ENCODE measurements at places on chromosomes 6 and 20. TPM values are rescaled to one million over a fixed set of nuclear protein-coding genes. Genes with fewer than 3 reads are reported as not detected.

Gene HSPA12B
- total RNA-seq = 1.1 TPM

Gene GMEB2
- 9.0 TPM for total RNA-seq

Gene PLEKHG1
- 2.9 TPM for total RNA-seq

Gene APOBEC2
- not detected for total RNA-seq

Gene NR2E1
- total RNA-seq = not detected

Gene REM1
- 1.2 TPM for total RNA-seq

Gene SEMG1
- total RNA-seq = not detected

Gene BTNL2
- total RNA-seq = not detected

Gene RAB44
- not detected for total RNA-seq

All from cardiac ventricle fibroblast (primary cell).